ENCODE measurements at places on chromosomes 2 and 18.

GRCh38 chr2:42378415-42378814 lies 17.4 kb upstream of the COX7A2L start:
- ATAC-seq: no peak

DNA sequence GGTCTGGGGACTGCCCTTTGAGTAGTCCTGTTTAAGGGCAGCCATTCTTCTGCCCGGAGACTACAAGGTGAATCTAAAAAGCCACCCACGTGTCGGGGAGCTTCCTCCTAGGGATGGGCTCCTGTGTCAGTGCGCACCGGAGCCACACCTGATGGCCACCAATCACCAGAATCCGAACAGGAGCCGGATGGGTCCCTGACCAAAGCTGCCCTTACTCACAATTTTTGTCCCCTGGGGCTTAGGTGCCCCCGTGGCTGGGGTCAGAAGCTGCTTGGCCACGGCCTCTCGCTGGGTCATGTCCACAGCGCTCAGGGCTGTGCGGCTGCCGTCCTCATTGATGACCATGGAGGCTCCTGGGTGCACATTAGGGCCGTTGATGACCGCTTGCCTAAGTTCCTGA lies 30.9 kb downstream of the POLR1A start:
- no peak for ATAC-seq

DNA sequence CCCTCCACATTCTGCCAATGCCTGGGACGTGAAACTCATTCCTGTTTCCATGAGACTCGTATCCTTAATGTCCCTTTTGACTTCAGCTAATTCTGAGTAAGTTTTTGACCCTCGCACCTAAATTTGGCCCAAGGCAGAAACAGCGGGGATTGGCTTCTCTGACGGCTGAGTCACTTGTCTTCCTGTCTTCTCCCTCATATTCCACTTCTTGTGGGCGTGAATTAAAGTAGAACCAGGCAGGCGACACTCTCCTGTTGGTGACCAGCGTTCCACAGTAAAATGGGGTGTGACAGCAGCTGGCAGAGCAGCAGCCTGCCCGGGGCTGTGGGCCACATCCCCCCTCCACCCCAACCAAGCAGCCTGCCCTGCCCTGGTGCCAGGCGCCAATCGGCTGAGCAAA lies 15.5 kb downstream of the TTC32 start:
- ATAC-seq: no peak

GRCh38 chr2:42747422-42747821 lies 16.5 kb downstream of the OXER1 start:
- ATAC-seq: no peak

DNA sequence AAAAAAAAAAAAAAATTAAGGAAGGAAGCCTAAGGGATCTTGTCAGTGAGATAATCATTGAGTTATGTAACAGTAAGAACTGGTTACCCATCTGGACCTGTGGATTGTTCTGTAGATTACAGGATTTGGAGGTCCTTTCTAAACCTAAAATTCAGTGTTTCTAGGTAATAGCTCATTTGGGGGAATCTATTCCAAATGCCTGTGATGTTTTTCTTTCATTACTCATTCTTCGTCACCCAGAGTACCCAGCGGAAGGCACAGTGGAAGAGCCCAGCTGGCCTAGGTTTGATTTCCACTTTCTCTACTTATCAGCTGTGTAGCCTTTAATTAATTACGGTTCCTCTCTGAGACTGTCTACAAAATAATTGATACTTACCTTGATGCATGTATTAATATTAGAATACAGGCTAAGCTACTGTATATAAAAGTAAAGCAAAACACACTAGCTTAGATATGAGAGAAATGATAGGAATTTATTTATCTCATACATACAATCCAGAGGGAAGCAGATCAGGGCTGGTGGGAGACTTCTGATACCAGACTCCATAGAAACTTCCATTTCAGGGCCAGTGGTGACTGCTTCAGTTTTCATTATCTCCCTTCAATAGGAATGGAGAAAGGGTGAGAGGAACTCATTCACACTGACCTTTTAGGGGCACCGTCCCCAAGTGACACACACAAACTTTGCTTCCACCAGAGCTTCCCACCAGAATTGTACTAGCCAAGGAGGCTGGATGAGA lies 115.8 kb upstream of the NOSTRIN start:
- no peak for ATAC-seq

DNA sequence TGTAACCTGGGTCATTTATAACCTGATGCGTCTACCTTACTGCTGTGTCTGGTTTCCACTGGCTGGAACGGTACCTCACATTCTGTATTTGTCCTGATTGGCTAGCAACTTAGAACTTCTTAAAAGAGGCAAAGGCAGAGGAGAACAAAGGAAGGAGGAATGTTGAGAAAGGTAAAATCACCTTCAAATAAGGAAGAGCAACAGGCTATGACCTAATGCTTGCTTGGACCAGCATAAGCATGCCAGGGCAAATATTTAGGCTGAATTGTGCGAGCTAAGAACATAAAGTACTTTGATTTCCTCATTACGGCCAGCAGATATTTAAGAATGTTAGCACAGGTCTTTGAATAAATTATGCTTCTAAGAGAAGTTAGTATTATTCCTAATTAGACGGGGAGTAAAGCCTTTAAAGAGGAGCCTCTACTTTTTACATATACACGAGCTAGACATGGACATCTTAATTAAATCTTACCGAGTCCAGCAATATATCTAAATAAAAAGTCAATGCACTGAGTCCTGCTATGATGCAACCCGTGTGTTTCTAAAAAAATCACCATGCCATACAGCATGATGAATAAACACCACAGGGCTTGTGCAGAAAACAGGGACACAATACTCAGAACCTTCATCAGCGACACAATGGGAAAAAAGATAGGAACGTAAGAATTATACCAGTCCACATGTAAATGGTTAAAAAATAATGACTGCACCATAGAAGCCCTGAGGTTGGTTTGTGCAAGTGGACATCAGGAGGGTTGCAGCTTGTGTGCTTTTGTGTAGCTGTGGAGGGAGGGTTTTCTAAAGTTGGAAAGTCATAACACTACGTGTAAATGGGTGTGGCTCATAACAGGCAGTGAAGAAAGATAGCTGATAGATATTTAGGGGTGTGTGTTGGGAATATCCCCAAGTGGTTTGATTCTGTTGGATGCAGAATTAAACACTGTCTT lies 14.2 kb downstream of the SEPTIN2 start:
- no peak for ATAC-seq

GRCh38 chr2:17515652-17516051 lies 2.6 kb downstream of the RAD51AP2 start:
- no peak for ATAC-seq

DNA sequence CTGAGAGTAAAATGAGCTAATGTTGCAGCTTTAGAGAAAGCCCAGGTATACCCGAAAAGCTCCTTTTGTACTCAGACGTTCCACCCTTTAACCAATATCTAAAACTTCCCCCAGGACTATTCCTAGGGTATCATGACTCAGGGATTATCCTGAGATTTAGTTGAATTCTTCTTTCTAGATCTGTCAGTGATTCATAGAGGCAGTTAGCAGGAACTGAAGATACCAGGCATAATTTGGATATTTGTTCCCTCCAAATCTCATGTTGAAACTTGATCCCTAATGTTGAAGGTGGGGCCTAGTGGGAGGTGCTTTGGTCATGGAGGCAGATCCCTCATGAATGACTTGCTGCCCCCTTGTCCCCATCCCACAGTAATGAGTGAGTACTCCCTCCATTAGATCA lies 161.2 kb upstream of the LRP1B start:
- ATAC-seq: no peak

DNA sequence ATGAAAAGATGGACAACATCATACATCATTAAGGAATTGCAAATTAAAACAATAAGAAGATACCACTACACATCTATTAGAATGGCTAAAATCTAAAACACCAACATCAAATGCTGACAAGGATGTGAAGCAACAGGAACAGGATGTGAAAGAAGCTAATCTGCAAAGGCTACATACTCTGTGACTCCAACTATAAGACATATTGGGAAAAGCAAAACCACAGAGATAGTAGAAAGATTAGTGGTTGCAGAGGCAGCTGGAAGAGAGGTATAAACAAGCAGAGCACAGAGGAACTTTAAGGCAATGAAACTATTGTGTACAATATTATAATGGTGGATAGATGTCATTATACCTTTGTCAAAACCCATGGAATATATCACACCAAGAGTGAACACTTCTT lies 393.7 kb upstream of the RAB6C start:
- ATAC-seq: no peak

DNA sequence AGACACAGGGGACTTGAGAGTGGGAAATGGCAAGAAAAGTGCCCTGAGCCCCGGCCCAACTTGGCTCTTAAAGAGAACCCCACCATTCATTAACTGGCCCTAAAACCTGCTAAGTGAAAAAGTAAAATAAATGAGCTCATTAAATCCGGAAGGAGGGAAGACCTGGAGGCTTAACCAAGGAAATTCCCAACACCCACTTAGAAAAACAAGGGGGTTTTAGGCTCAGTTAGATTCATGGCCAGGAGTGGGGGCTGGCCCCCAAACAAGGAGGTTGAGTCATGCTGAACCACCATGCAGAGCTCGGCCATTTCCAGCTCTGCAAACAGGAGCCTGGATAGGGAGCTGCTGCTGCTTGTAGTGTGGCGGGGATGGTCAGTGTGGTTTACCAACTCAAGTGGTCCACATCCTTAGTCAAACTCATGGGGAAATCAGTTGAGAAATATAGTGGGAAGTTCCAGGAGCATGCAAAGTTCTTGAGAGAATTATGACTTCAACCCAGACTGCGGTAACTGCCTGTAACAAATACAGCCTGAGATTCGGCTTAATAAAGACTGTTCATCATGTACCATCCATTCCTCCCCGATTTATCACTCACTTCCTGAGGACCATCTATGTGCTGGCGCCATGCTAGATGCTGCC lies 39.7 kb upstream of the MRPL19 start:
- no peak for ATAC-seq

DNA sequence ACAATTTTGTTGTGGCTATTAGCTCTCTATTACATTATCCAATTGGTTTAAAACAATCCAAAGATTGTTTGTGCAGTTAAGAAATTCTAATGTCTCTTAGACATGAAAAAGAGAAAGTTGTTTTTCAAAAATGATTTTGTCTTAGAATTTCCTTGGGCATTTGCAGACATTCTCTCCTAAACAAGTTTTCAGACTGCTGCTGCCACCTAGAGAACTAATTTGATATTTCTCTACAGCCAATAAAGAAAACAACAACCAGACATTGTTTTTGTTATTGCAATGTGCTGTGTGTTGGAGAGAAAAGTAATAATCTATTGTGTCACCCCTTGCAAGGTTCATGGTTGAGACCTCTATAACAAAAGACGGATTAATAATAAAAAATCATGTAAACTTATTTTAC lies 119.0 kb upstream of the SYT4 start:
- ATAC-seq: no peak

DNA sequence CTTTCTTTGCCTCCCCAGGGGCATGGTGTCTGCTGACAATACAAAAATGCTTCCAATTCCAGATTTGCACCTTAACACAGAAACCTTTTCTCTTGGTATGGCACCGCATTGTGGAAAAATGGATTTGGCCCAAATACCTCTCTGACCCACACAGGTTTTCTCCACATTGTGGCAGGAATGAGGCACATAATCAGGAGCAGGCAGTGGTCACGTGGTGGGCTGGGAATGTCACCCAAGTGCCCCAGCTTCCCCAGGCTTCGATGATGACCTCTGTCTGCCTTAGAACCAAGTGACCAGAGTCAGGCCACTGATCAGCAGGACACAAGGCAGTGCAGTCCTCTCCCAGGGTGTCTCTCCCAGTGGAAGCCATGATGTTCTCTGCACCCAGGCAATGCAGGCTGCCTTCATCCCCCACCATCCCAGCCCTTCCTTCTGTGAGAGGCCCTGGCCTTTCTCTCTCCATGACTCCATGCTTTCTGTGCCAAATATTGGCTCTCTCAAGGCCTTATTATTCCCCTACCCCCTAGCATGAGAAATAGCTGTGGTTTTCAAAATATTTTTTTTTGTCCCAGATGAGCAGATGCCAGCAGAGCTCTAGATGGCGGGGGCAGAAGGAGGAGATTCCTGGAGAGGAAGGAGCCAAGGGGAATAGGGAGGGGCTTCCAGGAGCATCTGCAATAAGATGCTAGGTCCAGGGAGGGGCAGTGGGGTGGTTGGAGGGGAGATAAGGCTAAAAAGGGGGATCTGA lies 198.9 kb downstream of the ACKR3 start:
- no peak for ATAC-seq

DNA sequence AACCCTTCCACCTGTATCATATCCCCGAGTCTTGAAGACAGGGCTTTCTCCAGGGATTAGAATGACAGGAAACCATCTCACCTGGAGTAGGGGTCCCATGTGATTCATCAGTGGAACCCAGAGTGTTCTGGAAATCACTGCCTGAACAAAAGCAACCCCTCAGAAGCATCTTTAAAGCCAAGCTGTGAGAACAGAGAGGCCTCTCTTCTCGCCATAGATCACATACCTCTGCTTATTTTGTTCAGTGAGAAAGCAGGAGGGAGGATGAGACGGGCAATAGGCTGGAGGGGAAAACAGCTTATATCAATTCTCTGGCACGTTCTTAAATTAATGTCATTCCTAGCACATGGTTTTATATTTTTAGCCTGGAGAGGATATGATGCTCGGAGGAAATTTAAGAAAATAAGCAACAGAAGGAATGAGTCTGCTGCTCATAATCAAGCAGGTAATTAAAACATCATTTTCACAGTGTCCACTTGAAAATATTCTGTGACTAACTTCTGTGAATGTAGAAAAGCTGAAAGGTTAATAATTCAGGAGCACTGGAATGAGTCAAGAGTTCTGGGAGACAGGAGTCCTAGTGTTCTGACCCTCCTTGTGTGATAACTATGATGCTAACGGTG lies 213.6 kb upstream of the SP5 start:
- no peak for ATAC-seq

- ATAC-seq: no peak
These were observed 21.1 kb downstream of the CARF start for GRCh38 chr2:202933139-202933510.

DNA sequence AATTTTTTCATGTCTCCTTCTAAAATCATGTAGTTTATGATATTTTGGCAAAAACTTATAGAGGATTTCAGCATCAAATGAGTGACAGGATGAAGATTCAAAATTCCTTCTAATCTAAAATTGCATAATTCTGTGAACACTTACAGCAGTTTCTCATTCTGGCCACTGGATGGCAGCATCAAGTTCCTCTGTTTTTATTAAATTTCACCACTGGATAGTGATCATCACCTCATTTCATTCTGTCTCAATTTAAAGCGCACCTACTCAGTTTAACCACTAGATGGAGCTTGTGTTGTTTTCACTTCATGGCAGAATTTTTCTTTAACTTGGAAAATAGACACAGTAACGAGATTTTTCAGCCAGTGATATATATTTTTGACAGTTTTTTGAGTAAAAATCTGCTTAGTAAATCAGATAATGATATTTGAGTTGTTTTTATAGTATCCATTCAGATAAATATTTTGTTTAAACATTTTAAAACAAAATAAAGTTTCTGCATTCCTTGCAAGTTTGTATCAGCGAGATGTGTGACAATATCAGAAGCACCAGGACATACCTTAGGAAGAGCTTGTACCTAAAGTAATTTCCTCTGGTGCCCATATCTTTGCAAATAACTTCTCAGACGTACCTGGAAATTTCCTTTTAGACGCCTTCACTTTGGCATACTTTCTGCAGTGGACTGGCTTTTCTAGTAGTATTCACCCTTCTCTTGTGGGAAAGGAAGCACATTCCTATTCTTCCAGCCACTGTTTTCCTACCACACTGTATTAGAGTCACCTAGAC lies 94.7 kb upstream of the ARHGAP15 start:
- ATAC-seq: peak; percentile 83
